Hepatocyte (in vitro differentiated cells): ENCODE measurements at places on chromosomes 6 and 20. TPM values are rescaled to one million over a fixed set of nuclear protein-coding genes. Genes with fewer than 3 reads are reported as not detected.

SLC22A16 gene
- not detected in 2 replicates for total RNA-seq

SRMS gene
- total RNA-seq: not detected in 2 replicates

ULBP2 gene
- total RNA-seq: 0.10 and 1.1 TPM in 2 replicates

CLPSL2 gene
- not detected in 2 replicates for total RNA-seq

CPXM1 gene
- total RNA-seq: 47.9 and 57.8 TPM in 2 replicates

ZSCAN31 gene
- total RNA-seq: 2.6 and 4.6 TPM in 2 replicates

PTGIS gene
- 22.5 and 26.1 TPM in 2 replicates for total RNA-seq

RUNX2 gene
- 1.6 and 2.1 TPM in 2 replicates for total RNA-seq

GABRR1 gene
- 0.27 TPM in 1 of 2 replicates, not detected in the other for total RNA-seq

MRAP2 gene
- 0.88 and 2.5 TPM in 2 replicates for total RNA-seq

CD40 gene
- total RNA-seq: 2.8 and 3.2 TPM in 2 replicates

CNPY3 gene
- 53.8 and 71.8 TPM in 2 replicates for total RNA-seq

CYP39A1 gene
- 7.5 and 9.2 TPM in 2 replicates for total RNA-seq

ESR1 gene
- 0.07 and 0.08 TPM in 2 replicates for total RNA-seq

MED23 gene
- 34.4 and 42.1 TPM in 2 replicates for total RNA-seq

BANF2 gene
- total RNA-seq: not detected in 2 replicates

COL9A1 gene
- 1.5 and 1.6 TPM in 2 replicates for total RNA-seq

E2F1 gene
- 9.1 and 11.0 TPM in 2 replicates for total RNA-seq

SLA2 gene
- not detected in 2 replicates for total RNA-seq

LPIN3 gene
- 14.9 and 22.4 TPM in 2 replicates for total RNA-seq

CBLN4 gene
- 1.7 and 2.5 TPM in 2 replicates for total RNA-seq

THBD gene
- 30.8 and 50.1 TPM in 2 replicates for total RNA-seq

COL9A3 gene
- 22.6 and 23.9 TPM in 2 replicates for total RNA-seq

BMP2 gene
- total RNA-seq: 60.9 and 72.0 TPM in 2 replicates

OOEP gene
- not detected in 2 replicates for total RNA-seq

F13A1 gene
- total RNA-seq: 4.1 and 8.5 TPM in 2 replicates

NRSN1 gene
- not detected in 2 replicates for total RNA-seq

BIRC7 gene
- 0.43 TPM in 1 of 2 replicates, not detected in the other for total RNA-seq

TNFRSF6B gene
- 0.97 and 3.3 TPM in 2 replicates for total RNA-seq

CALHM5 gene
- total RNA-seq: 1.2 and 1.7 TPM in 2 replicates

RGL2 gene
- total RNA-seq: 57.4 and 63.3 TPM in 2 replicates

TDRD6 gene
- 0.08 and 0.20 TPM in 2 replicates for total RNA-seq
